ENCODE measurements at places on chromosomes 7 and 10.
A peak's percentile ranks its signal among the peaks of the same experiment; 100 is the strongest.

DNA sequence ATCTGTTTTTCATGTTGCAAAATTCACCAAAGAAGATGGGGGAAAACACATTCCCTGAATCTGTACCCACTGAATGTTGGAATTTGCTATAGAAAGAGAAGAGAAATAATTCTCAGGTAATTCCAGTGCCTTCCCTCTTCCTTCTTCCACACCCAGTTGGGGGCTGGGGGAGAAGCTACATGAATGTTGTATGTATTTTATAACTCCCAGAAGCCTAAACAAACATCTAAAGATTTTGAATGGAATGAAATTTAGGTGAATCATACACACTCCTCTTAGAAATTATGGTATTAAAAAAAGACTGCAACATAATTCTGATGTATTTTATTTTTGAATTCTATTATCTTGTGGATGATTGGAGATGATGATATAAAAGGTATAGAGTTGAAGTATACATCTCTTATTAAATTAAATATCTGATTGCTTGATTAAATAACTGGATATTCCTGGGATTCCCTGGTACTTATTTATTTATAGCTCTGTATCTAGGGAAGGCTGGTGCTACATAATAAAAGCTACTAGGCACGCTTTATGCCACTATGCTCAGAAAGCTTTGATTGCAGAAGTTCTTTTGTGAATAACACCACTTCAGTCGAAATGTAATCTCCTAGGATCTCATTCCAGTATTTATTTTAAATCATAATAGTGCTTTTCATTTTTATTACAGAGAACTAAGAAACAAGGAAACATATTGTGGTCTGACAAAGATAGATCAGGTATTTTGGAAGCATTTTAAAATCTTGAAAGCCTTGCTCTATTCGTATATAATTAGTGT lies 98.5 kb downstream of the MCU start:
- no peak for DNase-seq

- DNase-seq: no peak
Measured at GRCh38 chr10:124226271-124227054, 133.1 kb upstream of the CHST15 start.

DNA sequence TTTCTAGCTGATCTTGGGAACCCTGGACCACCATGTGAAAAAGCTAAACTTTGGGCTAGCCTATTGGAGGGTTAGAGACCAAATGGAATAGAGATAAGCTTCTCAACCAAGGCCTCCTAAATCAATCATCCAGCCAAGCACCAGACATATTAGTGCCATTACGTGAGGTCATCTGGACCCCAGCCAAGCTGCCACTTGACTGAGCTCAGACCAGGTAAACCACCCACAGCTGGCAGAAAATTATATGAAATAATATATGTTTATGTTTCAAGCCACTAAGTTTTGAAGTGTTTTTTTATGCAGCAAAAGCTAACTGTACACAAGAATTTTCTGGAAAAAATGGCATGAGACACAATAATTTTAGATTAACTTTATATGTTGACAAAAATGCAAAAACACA lies 82.6 kb upstream of the PCGF5 start:
- no peak for DNase-seq

DNA sequence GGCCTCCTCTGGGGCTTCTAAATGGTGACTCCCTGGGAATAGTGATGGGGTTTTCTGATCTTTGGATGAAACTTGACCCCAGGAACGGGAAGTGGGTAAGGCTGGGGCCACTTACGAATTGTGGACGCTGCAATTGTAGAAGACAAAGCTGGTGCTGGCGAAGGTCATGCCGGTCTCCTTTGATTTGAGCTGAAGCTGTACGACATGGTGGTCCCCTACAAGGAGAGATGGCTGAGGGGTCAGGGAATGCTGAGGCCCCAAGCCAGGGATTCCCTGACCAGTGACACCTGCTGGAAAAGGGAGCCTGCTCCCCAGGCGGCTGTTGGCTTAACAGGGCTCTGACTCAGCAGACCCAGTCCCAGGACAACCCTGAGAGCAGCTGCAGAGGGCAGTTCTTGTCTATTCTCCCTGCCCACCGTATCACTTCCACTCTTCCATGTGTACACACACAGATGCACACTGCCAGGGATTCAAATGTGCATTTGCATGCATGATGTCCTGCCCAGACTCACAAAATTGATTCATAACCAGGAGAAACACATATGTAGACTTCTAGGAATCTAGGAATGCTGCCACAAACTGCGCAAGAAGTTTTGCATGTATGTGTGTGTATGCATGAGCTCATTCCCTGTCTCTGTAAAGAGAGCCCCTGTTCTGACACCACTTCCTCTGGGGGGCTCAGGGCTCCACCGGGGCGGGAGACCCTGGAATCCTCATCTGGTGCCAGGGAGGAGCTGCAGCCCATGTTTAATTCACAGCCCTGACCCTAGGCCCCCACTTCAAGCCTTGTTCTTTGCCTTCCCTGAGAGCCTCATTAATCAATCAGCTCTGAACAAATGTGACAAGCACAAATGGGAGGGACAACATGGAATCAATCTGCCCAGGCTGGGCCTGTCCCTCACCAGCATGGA lies 350.0 kb downstream of the PLXNA4 start:
- no peak for DNase-seq

DNA sequence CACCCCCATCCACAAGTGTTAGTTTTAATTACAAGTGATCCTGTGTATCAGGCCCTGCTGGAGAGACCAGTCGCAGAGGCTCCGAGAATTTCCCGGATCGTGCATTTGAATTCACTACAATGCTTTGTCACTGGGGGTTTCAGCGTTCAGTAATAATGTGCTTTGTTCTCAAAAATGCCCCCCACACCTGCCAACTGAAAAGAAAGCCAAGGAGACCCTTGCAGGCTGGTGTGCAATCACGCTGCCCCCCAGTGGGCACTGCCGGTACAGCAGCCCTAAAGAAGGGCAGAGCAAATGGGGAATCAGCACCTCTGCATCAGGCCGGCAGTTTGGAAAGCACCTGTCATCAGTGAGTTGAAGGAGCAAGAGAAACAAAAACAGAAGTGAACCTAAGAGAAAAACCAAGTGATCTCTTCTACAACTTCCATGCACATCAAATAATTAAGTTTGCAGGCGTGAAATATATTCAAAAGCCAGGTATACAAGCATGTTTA lies 177.6 kb downstream of the PARD3 start:
- peak; percentile 33 for DNase-seq

GRCh38 chr10:47024399-47025252 lies 113.4 kb downstream of the PTPN20 start:
- DNase-seq: peak; percentile 64

- no peak for DNase-seq
Measured at GRCh38 chr10:19164461-19164860, 115.9 kb downstream of the MALRD1 start.

DNA sequence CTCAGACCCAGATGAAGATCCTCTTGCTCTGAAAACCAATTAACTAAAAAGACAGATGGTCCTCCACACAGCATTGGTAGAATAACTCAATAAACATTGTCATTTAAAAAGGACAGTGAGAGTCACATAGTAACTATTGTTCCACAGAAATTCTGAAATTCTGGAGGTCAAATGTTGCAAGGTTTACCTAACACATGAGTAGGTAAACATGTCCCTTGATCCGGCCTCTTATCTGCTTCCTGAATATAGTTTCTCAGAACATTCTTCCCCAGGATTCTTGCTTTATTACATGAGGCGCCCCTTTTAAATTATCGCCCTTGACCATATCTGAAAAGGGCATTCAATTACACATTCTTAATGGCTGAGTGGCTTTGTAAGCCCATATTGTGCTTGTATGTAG lies 270.7 kb downstream of the SEMA3D start:
- DNase-seq: no peak

GRCh38 chr10:14602807-14603533 lies 171.7 kb downstream of the FAM107B start:
- DNase-seq: no peak

GRCh38 chr10:52474265-52474664 lies 160.2 kb downstream of the DKK1 start:
- DNase-seq: no peak

GRCh38 chr10:111874576-111874975 lies 309.0 kb downstream of the GPAM start:
- no peak for DNase-seq

DNA sequence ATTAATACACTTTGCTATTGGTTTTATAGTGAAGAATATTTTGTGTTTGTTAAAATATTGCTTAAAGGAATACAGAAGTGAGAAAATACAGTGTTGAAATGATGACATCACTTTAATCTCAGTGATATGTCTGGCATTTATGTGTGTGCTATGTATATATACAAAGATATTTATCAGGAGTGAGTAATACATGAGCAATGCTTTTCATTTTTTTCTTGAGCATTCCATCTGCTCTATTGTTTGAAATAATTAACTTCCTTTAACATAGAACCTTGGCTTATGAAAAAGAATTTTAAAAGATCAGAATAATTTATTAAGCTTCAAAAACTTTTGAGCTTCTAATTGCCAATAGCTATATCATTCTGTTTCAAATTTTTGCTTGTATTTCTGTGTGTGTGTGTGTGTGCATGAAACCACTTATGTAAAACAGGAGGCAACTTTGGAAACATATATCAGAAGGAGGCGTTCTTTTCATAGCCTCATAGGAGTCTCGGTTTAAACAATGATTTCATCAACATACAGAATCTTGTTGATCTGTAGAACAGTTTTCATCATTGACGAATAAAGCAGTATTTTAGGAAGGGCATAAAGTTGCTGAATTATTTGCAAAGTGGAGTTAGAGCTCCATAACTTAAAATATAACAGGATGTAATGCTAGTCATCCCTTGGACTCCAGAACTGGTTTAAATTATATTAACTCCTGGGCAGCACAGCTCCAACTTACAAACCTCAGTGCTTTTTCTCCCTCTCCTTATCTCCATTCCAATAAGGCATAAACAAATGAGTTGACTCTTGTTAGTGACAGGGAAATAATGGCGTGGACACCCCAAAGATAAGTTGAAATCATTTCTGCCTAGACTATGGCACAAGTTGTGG lies 228.4 kb upstream of the DGKB start:
- DNase-seq: no peak

DNA sequence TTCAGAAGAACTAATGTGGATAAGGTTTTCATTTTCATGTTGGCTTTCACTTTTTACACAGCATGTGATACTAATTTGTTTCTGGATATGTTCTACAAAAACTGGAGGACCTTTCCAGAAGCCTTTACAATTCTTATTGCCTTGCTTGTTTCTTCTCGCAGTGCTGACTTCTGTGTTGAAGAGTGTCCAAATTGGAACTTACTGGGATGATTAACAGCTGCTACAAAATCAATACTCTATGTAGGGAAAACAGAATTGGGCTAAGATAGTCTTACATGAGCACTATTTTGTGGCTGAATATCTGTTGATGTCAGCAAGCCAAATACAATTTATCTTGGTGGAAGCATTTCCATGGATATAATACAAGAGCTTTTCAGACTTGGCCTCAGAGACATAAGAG lies 351.2 kb downstream of the DGKB start:
- no peak for DNase-seq

GRCh38 chr10:99845837-99846382 lies 63.5 kb downstream of the ABCC2 start:
- peak; percentile 44 for DNase-seq

GRCh38 chr7:152383341-152384234 lies 52.2 kb downstream of the KMT2C start:
- DNase-seq: no peak

DNA sequence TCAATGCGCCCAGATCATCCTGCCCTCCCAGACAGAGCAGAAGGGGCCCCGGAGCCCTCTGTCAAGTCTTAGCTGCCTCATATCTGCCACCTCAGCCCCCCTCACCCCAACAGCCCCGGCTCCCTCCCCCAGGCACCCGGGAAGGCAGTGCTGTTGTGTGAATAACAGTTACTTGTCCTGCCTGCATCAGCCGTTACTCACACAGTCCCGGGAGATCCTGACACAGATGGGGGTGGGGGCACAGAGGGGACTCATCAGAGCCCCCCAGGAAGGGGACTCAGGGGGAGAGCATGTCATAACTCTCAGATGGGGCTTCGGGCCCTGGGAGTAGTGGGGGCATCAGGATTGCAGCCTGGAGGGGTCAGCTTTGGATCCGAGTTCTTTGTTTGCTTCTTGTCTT lies 12.4 kb upstream of the SERPINE1 start:
- DNase-seq: no peak

- no peak for DNase-seq
Measured at GRCh38 chr10:60718886-60719285, 59.4 kb upstream of the CDK1 start.

DNA sequence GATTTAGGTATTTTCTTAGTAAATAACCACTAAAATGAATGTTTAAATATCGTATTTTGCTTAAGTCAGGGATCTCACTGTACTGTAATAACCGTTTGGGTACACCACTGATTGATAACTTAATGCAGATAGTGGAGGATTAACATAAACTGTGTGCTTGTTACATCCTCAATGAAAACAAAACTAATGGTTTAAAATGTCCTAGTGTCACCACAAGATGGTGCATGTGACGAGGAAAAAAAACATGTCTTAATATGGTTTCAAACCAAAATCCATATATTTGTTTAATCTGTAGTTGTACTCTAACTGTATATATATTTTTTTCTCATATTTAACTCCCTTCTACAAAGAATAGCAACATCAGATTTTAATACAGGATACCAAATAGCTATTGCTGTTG lies 19.2 kb downstream of the ARMC10 start:
- no peak for DNase-seq

DNA sequence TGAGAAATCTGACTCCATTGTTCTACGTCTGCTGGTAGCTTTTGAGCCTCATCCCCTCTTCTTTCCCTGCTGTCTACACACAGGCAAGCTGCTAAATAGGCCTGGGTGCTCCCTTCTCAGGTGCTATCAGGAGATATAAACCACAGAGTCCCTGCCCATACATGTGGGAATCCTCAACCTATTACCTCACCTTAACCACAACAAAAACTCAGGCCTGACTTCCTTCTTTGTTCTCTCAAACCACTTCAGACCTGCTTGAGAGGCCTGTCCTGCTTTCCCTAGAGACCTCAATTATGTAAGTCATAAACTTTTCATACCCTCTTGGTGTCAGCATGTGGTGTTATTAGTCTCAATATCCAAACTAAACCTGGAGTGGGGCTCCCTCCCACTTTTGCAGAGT lies 75.0 kb upstream of the MAGI2 start:
- no peak for DNase-seq

DNA sequence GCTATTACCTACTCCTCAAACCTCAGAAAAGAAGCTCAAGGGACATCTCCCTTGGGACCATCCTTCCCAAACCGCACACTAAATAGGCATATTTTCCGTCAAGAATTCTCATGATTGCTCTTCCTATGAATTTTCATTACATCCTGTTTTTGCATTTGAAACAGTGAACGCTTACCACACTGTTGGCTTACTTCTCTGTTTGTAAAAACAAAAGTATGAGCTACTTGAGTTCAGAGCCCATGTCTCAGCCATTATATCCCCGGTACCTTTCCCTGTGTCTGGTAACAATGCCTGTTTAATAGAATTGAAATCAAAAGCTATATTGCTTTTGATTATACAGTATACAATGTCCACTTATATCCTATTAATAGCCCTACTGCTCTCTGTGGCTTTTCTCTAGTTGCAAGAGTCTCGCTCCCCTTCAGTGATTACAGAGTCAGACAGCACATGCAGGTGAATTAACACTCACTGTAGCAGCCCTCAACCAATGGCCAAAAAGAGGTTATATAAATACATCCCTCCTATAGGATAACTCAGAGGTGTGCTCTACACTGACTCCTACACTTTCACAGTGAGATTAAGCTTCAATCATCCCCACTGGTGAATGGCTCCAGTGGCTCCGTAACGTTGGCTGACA lies 264.4 kb downstream of the SORCS1 start:
- DNase-seq: no peak

Data from activated CD4-positive, alpha-beta T cell treated with anti-CD3 and anti-CD28 coated beads for 1 hour (primary cell).